ENCODE measurements at places on chromosomes 1 and 21. TPM values are rescaled to one million over a fixed set of nuclear protein-coding genes. Genes with fewer than 3 reads are reported as not detected.

The OR2T1 gene
- not detected for total RNA-seq

The NFASC gene
- 2.4 TPM for total RNA-seq

The TLCD4 gene
- total RNA-seq = 26.9 TPM

The SPRR1A gene
- total RNA-seq = not detected

The SPRR5 gene
- not detected for total RNA-seq

The LRRC7 gene
- total RNA-seq = not detected

The PTPN22 gene
- total RNA-seq = 4.8 TPM

The CR1 gene
- total RNA-seq = 23.1 TPM

The NHLH1 gene
- total RNA-seq = not detected

The RPE65 gene
- not detected for total RNA-seq
